ENCODE measurements at places on chromosomes 3 and 15.
A peak's percentile ranks its signal among the peaks of the same experiment; 100 is the strongest.

DNA sequence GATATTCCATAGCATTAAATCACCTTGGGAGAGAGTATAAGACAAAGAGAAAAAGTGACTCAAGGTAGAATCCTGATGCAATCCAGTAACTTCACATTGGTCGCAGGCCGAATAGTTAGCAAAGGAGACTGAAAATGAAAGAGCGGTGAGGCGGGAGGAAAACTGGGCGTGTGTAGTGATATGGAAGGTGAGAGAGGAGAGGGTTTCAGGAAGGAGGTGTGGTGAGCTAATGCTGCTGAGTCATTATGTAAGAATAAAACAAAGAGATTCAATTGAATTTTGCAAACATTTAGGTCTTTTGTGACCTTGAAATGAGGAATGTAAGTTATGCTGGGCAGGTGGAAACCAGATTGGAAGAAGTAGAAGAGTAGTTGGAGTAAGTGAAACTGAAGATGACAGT lies 235.3 kb downstream of the C3orf38 start:
- DNase-seq, result no peak

DNA sequence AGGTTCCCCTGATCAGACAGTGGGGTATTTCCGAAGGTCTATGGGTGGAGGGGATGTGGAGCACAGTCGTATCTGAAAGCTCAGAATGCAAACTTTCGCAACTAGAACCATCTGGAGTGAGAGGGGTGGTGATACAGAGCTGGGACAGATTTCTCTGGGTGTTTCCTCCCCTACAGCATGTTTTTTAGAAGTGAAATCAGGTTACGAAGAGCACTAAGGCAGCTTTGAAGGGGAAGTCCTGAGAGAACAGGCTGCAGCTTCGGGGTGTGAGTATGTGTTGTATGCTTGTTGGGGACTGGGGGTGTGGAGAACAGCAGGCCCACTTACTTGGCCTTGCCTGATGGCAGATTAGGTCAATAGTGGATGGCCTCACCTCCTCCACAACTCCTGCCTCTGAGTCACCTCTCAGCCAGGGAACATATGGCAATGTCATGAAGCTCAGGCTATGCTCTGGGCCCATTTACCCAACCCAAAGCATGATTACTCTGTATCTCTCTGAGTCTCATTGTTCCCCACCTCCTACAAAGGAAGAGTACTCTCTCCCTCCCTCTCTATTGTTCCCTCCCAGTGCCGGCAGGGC lies 107.2 kb upstream of the RASGRP1 start:
- no peak for DNase-seq

GRCh38 chr3:108208831-108209230 lies 13.4 kb downstream of the IFT57 start:
- DNase-seq, result no peak

- DNase-seq, result no peak
Observed at GRCh38 chr3:186997473-186997939, 67.2 kb downstream of the ST6GAL1 start.

- no peak for DNase-seq
Observed at GRCh38 chr15:61367953-61368352, 138.9 kb upstream of the RORA start.

DNA sequence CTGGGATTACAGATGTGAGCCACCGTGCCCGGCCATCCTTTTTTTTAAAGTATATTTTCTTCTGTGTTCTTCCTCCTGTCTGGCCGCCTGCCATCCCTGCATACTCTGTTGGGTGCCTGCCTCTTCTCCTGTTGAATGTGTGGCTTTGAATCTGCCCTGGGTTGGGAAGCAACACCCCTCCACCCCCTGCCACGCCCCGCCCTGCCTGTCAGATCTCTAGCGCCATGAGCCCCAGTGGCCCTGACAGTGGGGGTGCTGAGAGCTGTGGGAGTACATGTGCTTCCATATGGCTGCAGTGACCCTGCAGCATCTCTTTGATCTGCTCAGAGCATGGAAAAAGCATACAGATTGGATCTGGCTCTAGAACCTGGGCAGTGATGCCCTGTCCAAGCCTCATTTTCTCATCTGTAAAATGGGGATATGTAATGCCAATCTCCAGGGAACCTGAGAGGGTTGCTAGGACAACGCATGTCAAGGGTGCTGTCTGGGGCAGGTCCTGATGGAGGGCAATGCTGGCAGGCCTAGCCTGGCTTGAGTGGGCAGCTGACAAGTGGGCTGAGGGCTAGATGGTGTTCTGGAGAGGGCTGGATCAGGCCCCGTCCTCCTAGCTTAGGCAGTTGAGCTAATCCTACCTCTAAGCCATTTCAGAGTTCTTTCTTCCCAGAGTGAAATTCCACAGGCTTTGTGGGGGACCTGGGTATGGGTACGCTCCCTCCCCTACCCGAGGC lies 23.9 kb downstream of the CCDC13 start:
- no peak for DNase-seq

- no peak for DNase-seq
Observed at GRCh38 chr3:58522759-58523425, 14.1 kb downstream of the ACOX2 start.

- DNase-seq, result no peak
Observed at GRCh38 chr15:35496585-35496984, 49.4 kb downstream of the DPH6 start.

- peak; percentile 85 for DNase-seq
Observed at GRCh38 chr3:52190294-52191074, 7.5 kb upstream of the ALAS1 start.

DNA sequence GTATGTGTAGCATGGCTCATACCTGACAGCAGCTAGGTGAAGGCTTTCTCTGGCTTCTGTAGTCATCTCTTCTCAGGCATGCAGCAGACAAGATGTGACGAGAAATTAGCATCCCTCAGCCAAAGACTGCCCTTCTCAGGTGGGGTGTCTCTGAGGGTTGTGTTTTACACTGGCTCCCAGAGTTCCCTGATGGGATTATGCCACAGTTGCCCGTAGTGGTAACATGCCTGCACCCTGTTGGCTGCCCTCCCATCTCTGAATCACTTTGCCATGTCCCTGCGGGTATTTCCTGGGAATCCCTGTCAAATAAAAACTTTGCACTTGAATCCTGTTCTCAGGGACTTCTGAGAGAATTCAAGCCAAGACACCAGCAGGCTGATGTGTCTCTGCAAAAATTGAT lies 70.5 kb downstream of the LRTM1 start:
- no peak for DNase-seq

GRCh38 chr3:58999134-58999773 lies 50.6 kb downstream of the CFAP20DC start:
- DNase-seq, result no peak

GRCh38 chr3:37237252-37237651 lies 62.9 kb upstream of the LRRFIP2 start:
- no peak for DNase-seq

GRCh38 chr3:133943639-133944141 lies 48.0 kb upstream of the RAB6B start:
- DNase-seq, result no peak

DNA sequence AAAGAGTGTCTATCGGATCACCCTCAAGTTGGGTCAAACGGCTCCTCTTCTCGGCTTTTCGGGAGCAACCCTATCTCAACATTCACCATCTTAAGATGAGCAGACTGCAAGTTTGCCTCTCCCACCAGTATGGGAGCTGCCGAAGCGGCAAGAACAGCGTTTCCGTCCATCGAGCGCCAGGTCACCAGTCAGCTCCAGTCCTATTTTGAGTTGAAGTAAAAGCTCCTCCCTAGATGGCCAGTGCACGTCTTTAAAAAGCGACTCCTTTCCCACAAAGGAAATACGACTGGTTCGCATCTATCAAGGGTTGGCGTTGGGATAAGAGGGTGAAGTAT lies 369 bp upstream of the U2SURP start:
- peak; percentile 63 for DNase-seq

GRCh38 chr3:31389939-31390338 lies 142.8 kb upstream of the STT3B start:
- no peak for DNase-seq

GRCh38 chr3:41001556-41001955 lies 197.7 kb upstream of the CTNNB1 start:
- no peak for DNase-seq

- no peak for DNase-seq
Observed at GRCh38 chr3:197494366-197495058, 61.3 kb downstream of the BDH1 start.

- peak; percentile 71 for DNase-seq
Observed at GRCh38 chr15:29139540-29140459, 129.8 kb downstream of the NSMCE3 start.

DNA sequence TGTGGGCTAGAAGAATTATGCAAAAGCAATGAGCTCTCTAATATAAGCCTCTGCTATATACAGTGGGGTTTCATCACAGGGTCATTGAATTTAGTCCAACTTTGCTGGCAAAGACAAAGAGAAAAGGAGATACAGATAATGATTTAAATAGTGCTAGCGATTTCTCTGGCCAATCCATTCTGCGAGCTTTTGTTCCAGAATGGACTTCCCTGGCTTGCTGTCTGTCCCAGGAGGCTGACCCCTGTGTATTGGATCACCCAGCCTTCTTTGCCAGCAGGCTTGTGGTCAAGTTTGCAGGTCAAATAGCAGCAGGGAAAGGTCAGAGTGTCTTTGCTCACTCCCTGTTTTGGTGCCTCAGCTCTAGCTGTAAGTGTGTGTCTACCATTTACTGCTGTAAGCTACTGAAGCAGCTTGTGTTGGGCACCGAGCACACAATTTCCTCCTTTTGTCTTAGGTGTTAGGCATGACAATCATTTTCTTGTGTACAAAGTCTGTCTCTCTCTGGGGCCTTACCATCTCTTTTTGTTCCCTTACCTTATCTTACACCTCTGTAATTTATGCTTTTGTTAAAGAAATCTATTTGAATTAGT lies 55.7 kb downstream of the UNC13C start:
- DNase-seq, result peak; percentile 35

DNA sequence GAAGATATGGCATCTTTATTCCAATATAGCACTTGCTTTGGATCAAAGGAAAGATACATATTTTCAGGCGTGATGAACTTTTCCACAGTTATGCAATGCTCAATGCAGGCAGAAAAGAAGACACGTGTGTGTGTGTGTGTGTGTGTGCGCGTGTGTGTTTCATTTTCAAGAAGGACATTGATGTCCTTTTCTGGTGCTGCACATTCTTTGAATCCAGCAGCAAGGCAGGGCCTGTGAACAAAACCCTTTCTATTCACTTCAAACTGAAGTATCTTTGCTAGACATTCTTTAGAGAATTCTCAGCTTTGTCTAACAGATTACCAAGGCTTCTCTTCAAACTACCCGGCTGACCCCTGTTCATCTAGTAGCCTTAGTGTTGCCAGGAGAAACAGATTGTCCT lies 124.6 kb downstream of the CD47 start:
- no peak for DNase-seq

DNA sequence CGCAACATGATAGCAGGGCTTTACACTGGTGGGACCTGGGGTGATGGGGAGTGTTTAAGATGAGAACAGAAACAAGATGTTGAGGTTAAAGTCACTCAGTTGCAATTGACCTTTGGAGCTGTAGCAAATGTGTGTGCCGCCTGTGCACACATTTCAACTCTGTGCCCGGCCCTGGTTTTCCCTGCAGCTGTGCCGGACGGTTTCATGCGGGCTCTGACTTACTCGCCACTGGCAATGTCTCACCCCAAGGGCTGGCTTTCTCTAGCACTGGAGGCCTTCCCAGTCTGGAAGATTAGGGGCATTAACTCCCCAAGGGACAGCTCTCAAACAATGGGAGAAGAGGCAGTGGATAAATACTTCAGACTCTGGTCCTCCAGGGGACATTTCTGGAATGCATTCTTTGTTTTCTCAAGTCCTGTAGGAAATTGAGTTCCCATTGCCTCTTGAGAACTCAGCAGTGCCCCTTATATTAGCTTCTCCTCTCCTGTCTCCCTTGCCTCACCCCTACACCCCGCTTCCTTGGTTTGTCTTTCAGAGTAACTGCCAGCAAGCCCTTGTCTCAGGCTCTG lies 152.5 kb downstream of the EDEM1 start:
- DNase-seq, result no peak

DNA sequence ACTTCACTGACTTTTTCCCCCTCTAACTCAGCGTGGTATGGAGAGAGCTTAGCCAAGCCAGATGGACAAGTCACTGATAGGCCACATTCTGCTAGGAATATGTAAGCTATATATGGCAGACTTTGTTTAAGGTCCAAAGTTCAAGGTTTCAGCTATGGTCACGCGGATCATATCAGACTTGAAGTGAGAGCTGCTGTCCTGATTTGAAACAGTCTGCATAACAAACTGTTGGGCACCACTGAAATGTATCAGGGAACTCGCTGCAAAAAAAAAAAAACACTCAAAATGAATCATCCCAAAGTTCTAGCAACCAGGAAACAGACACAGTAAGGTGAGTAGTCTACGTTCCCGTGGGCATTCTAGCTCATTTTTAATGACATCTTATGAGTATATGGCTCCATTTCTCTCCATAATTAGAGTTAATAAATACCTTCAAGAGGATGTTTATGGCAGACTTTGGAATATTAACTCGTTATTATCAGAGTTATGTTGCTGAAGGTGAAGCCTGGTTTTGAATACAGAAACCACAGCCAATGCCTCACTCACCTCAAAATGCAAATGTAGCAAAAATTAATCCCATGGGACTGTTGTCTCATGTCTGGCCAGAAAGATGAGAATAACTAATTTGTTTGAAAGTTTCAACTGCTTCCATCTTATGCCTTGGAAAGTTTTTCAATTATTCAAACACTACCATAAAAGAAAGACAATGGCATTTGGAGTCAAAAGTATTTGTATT lies 12.3 kb downstream of the DPH3 start:
- DNase-seq, result no peak

DNA sequence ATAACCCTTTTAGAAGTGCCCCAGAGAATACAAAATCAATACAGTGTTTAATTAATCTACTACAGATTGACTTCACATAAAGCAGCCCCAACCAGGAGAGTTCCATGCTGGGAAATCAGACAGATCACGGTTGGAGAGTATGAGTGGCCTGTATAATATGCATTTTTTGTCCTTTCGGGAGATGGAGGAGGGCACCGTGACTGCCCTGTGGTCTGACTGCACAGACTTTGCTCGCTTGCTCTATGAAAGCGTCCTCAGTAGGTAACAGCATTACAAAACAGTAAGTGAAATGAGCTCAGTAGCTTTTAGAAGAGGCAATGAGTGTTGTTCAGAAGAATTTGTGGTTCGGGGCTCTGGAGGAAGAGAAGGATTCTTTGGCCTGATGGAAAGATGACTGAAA lies 34.2 kb upstream of the SKIL start:
- DNase-seq, result no peak

- DNase-seq, result no peak
Observed at GRCh38 chr3:115788921-115789470, 165.7 kb downstream of the GAP43 start.

DNA sequence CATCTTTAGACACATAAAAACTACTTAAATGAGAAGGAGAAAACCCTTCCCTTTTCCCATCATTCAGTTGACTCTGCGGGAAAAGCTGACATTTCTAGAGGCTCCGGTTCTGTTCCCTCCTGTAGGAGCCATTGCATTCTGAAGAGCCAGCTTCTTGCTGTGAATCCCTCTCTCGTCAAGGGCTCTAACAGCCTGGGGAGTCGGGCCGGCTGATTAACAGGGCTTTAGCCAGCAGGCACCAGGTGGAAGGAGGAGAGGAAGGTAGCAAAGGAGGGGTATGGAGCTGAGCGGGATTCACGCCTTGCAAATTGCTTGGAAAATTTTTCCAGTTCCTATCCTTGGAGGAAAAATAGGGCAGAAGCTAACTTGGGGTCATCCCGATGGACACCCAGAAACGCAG lies 108.3 kb upstream of the UBE2E1 start:
- no peak for DNase-seq

Measured in right cardiac atrium (tissue), 5 donors.